ENCODE measurements at places on chromosomes 13 and 19. TPM values are rescaled to one million over a fixed set of nuclear protein-coding genes. Genes with fewer than 3 reads are reported as not detected.

The TMPRSS9 gene
- not detected for total RNA-seq

The ZNF417 gene
- 21.6 TPM for total RNA-seq

The BRCA2 gene
- 3.3 TPM for total RNA-seq

The FBN3 gene
- total RNA-seq: not detected

The FPR2 gene
- total RNA-seq: not detected

The C5AR2 gene
- 0.14 TPM for total RNA-seq

The GADD45GIP1 gene
- 13.8 TPM for total RNA-seq

The PCDH17 gene
- total RNA-seq: not detected

The RUBCNL gene
- total RNA-seq: 5.5 TPM

The PSG7 gene
- total RNA-seq: not detected

The F10 gene
- not detected for total RNA-seq

The LMTK3 gene
- 21.4 TPM for total RNA-seq

The CRTC1 gene
- total RNA-seq: 20.5 TPM

The CAPN12 gene
- total RNA-seq: 2.5 TPM

The IZUMO4 gene
- 15.4 TPM for total RNA-seq

The TSSK6 gene
- total RNA-seq: 9.9 TPM

The NANOS3 gene
- not detected for total RNA-seq

The LGALS14 gene
- 0.41 TPM for total RNA-seq

The CLIP3 gene
- total RNA-seq: 3.2 TPM

All from naive thymus-derived CD4-positive, alpha-beta T cell (primary cell).